ENCODE measurements at places on chromosomes 6 and 20. TPM values are rescaled to one million over a fixed set of nuclear protein-coding genes. Genes with fewer than 3 reads are reported as not detected.
A peak's percentile ranks its signal among the peaks of the same experiment; 100 is the strongest.

GRCh38 chr6:27505209-27506027, 32.5 kb upstream of the ZNF184 start:
- DNase-seq, result peak; percentile 93

TFAP2B gene
- not detected for total RNA-seq

DNA sequence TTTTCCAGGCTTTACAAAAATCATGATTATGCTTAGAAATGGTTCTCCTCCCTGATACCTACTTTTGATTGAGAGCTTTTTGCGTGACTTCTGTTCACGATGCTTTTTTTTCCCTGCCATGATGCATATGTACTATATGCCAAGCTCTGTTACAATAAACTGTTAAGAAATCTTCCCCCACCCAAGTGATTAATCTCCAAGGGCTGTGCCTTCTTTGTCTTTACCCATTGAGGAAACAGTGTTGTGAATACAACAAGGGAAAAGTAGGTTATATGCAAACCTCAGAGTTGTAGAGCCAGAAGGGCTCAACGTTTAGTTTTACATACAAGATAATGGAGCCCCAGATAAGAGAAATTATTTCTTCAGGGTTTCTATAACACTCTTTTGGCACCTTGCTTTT, 34.1 kb upstream of the MYLK2 start:
- no peak for DNase-seq

DNA sequence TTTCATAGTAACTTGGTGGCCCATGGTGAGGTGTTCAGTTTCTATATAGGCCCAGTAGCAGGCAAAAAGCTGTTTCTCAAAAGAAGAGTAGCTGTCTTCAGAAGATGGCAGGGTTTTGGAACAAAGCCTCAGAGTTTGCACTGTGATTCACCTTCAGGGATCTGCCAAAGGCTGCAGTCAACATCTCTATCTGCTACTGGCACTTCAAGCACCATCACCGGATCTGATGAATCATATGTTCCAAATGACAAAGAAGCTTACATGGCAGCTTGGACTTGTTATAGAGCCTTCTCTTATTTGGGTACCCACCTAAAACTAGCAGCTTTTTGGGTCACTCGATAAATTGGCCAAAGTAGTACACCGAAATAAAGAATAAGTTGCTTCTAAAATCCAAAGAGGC, 39.5 kb downstream of the PKIB start:
- no peak for DNase-seq

DNA sequence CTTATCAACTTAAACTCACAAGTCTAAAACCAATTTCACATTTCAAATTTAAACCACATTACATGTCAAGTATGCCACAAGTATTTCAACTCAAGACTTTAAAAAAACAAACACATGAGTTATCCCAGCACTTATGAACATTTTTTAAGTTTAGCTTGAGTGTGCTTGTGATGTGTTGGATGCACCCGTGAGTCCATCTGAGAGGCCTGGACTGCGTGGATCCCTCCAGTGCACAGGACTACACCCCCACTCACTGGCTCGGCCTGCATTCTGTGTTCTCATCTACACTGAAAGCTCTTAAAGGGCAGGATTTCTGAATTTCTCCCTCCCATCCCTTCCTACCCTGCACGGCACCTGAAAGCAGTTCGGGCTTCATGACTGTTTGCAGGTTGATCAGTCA, 128.8 kb upstream of the CD93 start:
- no peak for DNase-seq

- no peak for DNase-seq
Measured at GRCh38 chr6:62492192-62492822, 206.3 kb upstream of the KHDRBS2 start.

PRDM1 gene
- total RNA-seq, result 0.08 TPM

DNA sequence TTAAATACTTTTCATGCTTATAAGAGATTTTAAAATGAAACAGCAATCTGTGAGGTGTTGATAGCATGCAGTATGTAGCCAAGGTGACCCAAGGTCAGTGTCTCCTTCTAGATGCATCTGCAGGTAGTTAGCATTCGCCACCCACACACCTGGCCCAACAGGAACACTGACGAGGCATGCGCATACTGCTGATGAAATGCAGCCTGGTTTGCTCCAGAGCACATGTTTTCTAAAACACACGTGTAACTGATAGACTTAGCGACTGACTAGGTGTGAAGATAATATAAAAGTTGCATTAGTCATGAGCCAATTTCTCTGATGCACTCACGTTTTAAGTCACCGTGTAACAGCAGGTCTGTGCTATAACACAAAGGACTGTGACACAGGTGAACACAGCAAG, 77.1 kb upstream of the RPS6KA2 start:
- DNase-seq, result no peak

ZNF391 gene
- total RNA-seq, result 2.7 TPM

DNA sequence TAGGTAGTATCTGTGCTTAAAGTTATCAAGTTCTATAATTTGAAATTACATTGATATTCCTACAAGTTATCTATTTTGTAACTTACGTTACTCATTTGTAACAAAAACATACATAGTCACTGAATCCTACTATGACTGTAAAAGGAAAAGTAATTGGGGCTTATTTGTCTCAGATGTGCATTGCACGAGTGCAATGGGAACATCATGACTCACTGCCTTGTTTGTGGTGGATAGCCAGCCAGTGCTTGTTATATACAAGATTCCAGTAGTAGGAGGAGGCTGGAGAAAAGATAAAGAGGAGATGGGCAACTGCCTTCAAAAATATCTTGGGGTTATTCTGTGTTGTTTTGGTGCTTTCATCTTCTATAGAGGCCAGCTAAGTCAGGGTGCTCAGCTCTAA, 164.1 kb downstream of the RNF144B start:
- DNase-seq, result no peak

GRCh38 chr20:37808233-37809070, 94.5 kb upstream of the VSTM2L start:
- no peak for DNase-seq

DNA sequence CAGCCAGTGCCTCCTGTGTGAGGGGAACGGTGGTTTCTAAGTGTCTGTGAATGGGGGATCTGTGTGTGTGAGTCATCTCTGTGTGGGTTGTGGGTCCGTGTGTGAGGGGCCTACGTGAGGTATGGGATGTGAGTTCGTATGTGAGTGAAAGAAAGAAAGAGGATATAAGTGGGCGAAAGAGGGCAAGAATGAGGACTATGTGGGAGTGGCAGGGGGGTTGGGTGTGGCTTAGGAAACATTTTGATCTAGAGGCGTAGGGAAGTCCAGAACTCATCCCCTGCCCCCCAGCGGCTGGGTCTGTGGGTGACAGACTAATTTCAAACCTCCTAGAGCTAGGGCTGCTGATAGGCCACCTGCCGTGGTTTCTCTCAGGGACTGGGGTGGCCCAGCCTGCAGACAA, 35.5 kb downstream of the DHX35 start:
- DNase-seq, result no peak

GRCh38 chr20:63573647-63574131, 350 bp downstream of the HELZ2 start:
- DNase-seq, result no peak

- peak; percentile 11 for DNase-seq
Measured at GRCh38 chr6:64250126-64250525, 614.5 kb downstream of the PHF3 start.

DNA sequence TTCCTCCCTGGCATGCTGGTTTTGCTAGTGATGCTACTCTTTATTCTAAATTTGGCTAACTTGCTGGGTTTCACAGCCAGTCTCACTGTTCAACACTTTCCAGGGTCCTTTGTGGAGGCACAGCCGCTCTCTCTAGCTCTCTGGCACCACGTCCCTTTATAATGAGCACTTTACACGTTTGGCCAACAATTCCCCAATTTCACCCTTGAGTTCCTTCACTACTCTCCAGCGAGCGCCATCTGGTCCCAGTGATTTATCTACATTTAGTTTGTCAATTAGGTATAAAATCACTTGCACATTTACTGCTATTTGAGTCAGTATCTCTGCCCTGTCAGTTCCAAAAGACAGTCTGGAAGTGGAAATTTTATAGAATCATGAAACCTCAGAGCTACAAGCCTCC, 241.9 kb upstream of the MOCS1 start:
- DNase-seq, result no peak

DNA sequence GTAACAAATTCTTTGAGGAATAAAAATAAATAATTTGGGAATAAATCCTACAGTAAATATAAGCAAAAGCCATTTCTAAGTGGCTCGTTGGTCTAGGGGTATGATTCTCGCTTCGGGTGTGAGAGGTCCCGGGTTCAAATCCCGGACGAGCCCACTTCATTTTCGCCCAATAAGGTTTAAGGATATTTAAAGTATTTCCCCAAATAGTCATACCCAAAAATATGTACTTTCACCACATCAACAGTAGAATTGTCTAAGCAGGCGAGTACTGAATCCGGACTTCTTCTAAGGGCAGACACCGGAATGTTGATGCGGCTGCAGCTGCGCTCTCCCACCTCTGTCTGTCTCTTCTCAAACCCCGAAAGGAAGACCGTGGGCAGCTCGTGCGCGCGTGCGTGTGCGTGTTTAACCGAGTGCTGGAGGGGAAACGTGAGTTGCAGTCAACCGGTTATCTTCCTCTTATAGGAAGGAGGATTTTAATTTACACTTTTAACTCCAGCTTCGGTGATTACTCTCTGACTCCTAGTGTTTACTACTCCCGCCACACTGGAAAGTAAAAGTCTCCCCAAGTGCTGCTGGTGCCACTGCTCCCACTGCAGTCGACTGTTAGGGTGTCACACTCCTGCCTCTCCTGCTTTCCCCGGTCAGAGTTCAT, 155.7 kb upstream of the PRSS16 start:
- DNase-seq, result peak; percentile 97

- DNase-seq, result no peak
Measured at GRCh38 chr6:77178821-77179220, 284.5 kb downstream of the HTR1B start.

All from SK-MEL-5 (cell line).